ENCODE measurements at places on chromosomes 5 and 9.

DNA sequence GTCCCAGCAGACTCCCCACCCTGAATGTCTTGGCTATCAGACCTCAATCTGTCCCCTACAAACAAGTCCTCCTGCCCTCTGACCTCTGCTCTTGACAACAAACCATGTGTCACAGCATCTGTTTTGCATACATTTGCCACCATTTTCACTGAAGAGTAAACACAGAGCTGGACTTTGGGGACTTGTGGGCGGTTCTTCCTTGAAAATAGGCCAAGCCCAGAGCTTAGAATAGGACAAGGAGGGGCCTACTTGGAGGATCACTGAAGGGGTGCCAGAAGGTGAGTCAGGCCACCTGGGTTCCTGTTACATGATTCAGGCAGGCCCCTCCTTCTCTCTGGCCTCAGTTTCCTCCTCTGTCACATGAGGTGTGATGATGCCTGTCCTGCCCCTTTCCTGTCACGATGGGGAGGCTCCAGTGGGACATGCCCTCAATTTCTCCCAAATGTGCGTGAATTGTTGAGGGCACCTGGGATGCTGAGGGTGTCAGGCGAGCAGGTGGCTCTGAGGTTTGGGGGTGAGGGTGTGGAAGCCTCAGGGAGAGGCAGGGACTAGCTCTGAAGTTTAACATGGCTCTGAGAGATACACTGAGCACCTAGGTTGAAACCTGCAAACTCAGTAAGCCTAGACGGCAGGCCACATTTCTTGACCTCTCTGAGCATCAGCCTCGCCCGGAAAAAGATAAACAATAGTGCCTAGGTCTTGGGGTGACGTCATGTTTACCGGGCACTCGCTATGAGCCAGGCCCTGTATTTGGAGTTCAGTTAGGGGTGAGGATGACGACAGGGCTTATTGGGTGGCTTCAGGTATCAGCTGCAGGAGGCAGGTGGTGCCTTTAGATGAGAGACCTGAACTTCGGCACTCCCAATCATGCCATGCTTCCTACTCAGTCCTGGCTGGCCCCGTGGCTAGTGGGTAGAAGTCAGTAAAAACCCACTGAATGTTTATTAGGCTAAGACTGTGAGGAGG is 107.6 kb upstream of the PITX1 start:
- peak; percentile 58 for DNase-seq

GRCh38 chr9:104386013-104386412 is 118.0 kb upstream of the OR13F1 start:
- DNase-seq: no peak

DNA sequence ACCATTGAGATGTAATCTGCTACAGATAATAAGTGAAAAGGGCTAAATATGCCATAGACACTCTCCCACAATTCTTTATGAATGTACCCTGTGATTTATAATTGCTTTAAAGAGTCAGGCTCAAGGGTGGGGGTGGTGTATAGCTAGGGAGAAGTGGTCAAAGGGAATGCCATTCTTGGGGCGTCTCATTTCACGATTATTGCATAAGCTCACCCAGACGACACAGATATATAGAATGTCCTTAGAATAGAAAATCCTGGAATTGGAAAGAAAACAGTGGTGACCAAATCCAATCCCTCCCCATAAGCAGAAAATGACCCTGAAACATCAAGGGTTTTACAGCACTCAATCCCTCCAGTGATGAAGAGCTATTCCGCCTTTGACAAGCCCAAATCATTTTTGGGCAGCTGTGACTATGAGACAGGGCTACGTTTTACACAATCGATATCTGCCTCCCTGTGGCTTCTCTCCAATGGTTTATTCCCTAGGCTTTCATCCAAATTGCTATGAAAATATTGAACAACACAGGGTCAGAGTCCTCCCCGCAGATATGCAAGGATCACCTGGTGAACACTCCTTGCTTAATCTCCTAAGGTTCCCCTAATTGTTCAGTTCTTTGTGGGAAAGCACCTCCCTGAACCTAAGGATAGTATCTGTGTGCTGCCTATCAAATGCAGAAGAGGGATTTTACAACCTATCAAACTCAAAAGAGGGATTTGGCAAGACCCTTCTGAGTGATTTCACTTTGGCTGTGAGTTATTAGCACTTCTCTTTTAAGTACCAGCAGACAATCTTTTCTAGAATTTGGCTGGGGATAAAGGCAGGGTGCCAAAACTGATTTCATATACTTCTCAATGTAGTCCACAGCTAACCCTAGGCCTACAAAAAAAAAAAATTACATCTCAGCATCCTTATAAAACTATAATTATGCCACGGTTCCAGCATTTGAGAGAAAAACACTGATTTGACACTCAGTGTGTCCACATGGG is 144.9 kb upstream of the CDH6 start:
- no peak for DNase-seq

GRCh38 chr5:77232574-77233358 is 22.3 kb downstream of the PDE8B start:
- no peak for DNase-seq

- no peak for DNase-seq
Observed at GRCh38 chr5:178267245-178267644, 34.6 kb upstream of the PHYKPL start.

DNA sequence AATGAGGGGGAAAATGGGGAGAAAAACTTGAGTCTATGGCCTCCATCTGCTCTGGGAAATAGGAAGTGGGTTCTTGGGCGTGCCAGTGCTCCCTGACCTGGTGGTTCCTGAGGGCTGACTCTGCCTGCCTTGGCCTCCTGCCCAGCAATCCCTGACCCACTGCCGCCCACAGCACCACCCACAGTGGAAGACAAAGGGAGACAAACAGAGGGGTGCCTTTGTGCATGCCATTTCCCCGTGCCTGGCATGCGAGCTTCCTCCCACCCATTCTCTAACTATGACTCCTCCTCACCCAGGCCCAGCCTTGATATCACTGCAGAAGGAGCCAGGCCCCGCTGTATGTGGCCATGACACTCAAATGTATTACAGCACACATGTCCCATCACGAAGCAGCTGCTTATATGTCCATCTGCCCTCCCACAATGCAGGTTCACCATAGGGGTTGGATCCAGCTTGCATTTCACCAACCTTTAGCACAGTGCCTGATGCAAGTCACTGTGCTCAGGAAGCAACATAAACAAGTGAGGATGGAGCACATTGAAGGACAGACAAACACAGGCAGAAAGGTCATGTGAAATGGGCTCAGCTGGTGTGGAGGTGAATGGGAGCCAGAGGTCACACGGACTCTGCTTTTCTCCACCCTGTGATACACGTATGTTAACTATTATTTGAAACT is 84.4 kb downstream of the ADRB2 start:
- DNase-seq: no peak

- DNase-seq: no peak
Observed at GRCh38 chr9:4416467-4416866, 73.8 kb upstream of the SLC1A1 start.

- no peak for DNase-seq
Observed at GRCh38 chr9:33437898-33438297, 9.5 kb downstream of the AQP3 start.

DNA sequence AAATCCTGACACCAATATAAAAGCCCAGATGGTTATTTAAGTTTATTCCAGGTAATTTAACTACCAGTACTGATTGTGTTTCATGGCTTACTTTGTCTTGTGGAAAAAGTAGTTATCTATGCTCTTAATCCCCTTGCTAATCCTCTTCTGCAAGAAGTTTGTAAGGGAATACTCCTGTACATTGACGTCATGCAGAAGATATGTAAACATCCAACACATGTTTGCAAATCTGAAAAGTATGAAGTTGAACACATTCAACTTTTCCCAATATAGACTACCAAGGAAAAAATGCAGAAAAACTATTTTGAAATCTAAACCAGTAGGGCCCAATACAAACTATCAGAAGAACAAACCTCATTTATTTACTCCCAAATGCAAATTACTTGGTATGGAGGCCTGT is 56.3 kb upstream of the ELL2 start:
- DNase-seq: no peak

GRCh38 chr9:131396626-131397025 is 2.7 kb downstream of the PRRC2B start:
- DNase-seq: no peak

DNA sequence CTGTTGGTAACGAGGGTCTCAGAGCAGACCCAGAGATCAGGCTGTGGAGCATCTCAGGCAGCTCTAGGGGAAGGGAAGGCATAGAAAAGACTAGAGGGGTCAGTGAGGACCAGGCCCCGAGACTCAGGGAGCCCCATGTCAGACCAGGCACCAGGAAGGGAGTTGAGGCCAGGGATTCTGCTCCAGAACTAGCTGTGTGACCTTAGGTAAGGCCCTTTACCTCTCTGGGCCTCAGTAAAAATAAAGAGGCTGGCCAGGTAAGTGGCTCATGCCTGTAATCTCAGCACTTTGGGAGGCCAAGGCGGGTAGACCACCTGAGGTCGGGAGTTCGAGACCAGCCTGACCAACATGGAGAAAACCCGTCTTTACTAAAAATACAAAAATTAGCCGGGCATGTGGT is 176.4 kb upstream of the IER5L start:
- no peak for DNase-seq

- no peak for DNase-seq
Observed at GRCh38 chr5:33852319-33852718, 39.5 kb downstream of the ADAMTS12 start.

- no peak for DNase-seq
Observed at GRCh38 chr9:111720174-111720573, 58.8 kb downstream of the GNG10 start.

DNA sequence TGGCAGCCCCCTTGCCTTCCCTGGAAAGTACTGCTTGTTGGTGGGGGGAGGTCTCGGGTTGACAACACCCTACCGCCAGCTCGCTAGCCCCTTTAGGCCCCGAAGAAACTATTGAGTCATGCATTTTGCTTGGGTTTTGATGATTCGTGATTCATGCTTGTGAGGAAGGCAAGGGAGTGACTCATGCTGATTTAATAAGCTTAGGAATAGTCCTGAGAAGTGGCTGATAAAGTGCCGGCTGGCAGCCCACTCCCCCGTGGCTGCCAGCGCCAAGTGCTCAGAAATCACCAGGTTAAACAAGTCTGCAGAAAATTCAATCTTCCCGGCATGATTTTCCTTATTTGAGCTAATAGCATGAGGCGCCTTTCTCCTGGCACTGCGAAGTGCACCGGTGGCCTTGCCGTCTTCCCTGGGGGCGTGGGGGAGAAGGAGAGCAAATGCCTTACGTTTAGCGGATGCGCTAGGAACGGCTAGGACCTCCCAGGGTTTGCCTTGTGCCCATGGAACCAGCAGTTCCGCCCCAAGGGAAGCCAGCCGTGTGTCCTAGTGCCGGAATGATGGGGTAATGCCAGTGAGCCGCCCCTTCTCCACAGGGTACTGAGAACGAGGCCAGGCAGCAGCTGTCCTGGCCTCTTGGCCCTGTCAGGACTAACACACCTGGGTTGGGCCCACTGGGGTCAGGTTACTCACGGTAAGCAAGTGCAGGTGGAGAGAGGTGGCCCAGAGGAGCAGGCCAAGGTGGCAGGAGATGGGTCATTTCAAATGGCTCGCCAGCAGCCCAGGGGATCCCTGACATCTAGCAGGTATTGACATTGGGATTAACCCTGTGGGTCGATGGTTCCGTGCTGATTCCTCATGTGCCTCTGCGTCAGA is 151.9 kb downstream of the MACROH2A1 start:
- DNase-seq: no peak

DNA sequence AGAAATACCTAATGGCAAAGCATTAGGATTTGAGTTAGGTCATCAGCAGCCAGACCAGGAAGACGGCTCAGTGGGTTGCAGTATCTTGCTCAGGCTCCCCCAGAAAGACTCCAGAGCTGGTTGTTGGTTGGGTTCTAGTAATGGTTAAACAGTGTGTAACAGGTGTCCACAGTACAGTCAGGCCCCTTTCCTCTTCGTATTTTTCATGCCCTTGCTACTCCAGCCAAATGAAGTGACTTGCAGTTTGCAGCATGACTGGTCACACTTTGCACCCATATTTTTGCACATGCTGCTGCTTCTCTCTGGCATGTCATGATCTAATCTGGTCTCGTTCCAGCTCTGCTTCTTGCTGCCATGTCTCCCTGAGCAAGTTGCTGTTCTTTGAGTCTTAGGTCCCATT is 60.6 kb upstream of the TRPC7 start:
- DNase-seq: no peak

DNA sequence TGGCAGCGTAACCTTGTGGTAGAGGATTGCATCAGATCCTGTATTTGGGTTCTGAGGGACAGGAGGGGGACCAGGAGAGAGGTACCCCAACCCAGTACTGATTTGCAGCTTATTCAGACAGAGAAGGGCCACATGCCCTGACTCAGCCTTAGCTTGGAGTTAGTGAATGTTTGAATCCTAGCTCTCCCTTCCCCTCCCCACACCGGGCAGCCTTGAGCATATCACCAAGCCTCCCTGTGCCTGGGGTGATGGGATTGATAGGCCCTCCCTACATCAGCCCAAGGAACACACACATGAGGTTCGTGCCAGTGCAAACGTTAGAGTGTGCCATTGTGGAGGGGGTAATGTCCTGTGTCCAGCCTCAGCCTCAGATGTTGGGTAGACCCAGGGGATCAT is 71.9 kb downstream of the AMBP start:
- peak; percentile 7 for DNase-seq

GRCh38 chr5:84406111-84406510 is 21.4 kb upstream of the EDIL3 start:
- DNase-seq: no peak

DNA sequence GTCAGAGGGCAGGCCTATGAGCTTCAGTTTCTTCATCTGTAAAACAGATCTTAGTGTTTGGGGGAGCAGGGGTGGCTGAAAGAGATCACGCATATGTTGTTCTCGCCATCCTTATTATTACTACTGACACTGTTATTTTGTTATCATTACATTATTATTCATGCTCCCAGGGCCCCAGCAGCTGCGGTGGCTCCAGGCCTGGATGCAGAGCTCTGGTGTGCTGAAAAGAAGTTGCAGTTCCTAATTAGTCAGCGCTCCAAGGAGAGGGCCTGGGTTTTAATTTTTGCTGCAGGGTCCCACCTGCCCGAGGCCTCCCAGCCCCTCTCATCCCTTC is 19.5 kb downstream of the CXXC5 start:
- DNase-seq: no peak

- no peak for DNase-seq
Observed at GRCh38 chr9:133484671-133485437, 6.0 kb upstream of the SLC2A6 start.

DNA sequence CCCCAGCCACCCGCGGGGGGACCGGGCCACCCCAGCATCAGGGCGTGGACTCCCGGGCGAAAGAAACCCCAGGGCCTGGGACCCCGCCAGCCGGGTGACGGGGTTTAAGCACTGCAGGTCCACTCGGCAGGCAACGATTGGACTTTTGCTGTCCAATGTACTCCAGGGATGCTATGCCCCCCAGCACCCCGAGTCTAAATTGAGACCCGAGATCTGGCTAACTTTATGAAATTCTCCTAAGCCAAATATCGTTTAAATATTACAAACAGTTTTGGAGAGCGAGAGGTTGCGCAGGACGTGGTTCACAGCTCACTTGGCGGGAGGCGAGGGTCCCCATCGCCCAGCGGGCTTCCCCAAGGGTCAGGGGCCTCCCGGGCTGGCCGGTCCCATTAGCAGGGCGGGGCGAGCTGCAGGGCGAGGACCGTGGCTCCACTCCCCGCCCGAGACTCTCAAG is 384 bp upstream of the MRPS2 start:
- DNase-seq: no peak

DNA sequence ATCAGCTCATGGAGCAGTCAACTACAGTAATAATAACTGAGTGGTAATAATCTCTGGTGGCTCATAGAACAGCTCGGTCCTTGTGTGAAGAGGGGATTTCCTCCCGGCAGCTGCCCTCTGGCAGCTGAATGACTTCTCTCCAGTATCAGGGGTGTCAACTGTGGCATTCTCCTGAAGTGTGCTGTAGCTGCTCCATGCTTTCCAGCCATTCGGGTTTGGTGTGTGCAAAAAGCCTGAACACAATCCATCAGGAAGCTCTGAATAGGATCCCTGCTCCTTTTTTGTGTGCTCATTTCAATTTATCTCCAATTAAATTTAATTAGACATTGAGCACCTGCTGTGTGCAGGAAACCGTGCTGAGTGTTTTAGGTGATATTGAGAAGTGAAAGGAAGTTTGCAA is 59.8 kb upstream of the BARX1 start:
- DNase-seq: no peak
